ENCODE measurements at places on chromosomes 7 and 10. TPM values are rescaled to one million over a fixed set of nuclear protein-coding genes. Genes with fewer than 3 reads are reported as not detected.

GRCh38 chr7:137834552-137834951 is 12.2 kb downstream of the DGKI start:
- no peak for DNase-seq

GRCh38 chr7:120813546-120814252 is 44.2 kb downstream of the TSPAN12 start:
- DNase-seq, result no peak

The WNT16 gene
- total RNA-seq, result not detected

GRCh38 chr7:85736085-85736484 is 549.2 kb upstream of the SEMA3D start:
- DNase-seq, result no peak

DNA sequence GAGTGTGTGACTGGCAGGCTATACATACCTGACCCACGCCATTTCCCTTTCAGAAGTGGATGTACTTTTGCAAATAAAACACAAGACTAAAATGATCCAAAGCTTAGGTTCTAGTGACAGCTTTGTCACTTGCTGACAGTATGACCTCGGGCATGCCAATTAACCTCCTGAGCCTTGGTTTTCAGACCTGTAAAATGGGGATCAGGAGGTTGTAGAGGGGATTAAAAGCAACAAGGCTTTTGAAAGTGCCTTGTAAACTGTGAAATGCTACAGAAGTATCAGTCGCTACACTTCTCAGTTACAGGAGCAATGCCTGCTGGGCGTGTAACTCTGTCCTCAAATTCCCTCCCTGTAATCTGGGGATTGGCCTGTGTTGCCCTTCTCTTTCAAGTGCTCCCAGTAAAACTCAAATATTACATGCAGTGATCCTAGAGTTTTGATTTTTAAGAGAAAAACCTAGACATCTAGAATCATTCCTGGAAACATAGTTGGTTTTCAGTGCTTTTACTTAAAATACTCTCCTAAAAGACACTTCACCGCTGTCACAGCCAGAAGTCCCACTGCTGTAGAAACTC is 8.8 kb upstream of the GRB10 start:
- DNase-seq, result no peak

GRCh38 chr7:44348300-44348699 is 22.9 kb upstream of the CAMK2B start:
- peak; percentile 35 for DNase-seq

DNA sequence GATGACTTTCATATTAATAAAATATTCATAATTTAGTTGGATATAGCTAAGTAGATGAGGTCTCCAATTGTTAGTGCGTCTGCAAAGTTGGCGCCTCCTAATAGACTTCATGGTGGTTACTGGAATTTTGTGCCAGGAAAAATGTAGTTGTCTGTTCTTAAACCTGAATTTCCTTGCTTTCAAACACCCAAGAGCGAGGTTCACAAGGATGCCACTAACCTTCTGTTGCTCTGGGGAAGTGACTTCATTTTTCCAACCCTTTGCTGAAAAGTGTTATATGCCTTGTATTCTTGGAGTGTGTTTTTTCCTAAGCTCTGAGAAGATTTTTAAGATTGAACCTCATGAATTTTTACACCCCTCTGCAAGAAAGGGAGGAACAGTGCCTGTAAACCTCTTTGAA is 98.9 kb upstream of the GLCCI1 start:
- DNase-seq, result no peak

DNA sequence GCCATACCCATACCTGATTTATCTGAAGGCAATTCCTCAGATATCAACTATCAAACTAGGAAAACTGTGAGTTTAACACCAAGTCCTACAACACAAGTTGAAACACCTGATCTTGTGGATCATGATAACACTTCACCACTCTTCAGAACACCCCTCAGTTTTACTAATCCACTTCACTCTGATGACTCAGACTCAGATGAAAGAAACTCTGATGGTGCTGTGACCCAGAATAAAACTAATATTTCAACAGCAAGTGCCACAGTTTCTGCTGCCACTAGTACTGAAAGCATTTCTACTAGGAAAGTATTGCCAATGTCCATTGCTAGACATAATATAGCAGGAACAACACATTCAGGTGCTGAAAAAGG is 69.0 kb upstream of the RSBN1L start:
- DNase-seq, result no peak

- DNase-seq, result no peak
Observed at GRCh38 chr10:69317626-69318105, 39.4 kb downstream of the HK1 start.

- DNase-seq, result no peak
Observed at GRCh38 chr10:58892031-58892531, 284.4 kb upstream of the PHYHIPL start.

The CDHR1 gene
- not detected for total RNA-seq

The TEX36 gene
- total RNA-seq, result not detected

The KCNIP2 gene
- 0.25 TPM for total RNA-seq

DNA sequence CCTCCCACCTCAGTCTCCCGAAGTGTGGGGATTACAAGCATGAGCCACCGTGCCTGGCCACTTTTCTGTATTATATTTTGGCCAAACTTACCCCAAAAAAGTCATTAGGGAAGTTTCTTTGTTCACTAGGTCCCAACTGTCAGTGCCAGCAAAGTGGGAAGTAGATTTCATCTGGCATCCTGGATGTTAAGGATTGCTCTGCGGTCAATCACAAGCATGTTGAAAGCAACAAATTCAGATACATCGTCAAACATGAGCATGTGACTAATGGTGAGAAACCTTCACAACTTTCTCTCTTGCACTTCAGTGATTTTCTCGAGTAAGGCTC is 14.3 kb upstream of the LRRC17 start:
- DNase-seq, result no peak

The KNDC1 gene
- total RNA-seq, result not detected

Measured in pulmonary artery endothelial cell (primary cell).